Cerebellar nuclear complex (tissue), 1 donor: ENCODE measurements at places on chromosomes 1 and 21.

DNA sequence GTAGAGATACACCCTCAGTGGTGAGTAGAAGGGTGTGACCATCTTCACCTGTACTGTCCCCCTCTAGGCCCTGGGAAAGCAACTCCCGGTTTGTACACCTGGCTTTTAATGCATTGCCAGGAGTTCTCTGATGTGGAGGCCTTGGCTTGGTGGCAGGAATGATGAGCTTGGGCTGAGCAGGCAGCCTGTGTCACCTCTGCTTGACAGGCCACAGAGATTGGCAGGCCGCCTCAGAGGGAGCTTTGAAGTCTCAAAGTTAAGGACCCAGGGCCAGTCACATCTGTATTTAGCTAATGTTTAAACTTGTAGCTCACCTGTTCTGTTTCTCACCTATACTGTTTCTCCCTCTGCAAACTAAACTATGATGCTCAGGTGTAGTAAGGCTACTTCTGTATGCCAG lies 28.5 kb downstream of the HUNK start:
- no peak for DNase-seq

GRCh38 chr1:230112131-230112701 lies 45.2 kb downstream of the GALNT2 start:
- no peak for DNase-seq

DNA sequence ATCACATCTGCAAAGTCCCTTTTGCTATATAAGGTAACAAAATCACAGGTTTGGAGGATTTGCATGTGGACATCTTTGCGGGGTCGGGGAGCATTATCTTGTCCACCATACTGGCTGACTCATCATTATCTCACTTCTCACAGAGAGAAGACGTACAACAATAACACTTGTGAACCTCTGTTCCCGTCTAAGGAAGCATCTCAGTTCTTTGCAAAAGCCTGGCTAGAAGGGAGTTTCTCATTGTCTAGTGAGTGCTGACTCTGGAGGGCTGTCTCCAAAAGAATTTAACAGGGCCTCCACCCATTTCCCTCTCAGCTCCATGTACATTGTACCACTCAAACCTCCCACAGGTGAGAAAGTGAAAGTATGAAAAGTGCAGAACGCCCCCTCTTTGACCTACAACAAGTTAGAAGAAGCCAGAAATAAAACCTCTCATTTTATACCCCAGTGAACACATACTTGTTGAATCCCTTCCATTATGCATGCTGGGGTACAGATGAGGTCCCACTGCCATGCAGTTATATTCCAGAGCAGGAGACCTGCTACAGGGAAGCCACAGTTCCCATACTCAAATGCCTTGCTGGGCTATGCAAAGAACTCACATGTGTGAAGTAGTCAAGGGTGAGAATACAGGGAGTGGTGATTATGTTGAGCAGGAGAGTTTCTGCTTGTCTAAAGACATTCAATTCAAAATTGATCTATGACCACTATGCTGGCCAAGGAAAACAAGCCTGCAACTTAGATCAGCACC lies 121.7 kb upstream of the PRDX6 start:
- no peak for DNase-seq

- DNase-seq, result no peak
These were observed 384.6 kb downstream of the RRAGC start for GRCh38 chr1:38474738-38475623.

DNA sequence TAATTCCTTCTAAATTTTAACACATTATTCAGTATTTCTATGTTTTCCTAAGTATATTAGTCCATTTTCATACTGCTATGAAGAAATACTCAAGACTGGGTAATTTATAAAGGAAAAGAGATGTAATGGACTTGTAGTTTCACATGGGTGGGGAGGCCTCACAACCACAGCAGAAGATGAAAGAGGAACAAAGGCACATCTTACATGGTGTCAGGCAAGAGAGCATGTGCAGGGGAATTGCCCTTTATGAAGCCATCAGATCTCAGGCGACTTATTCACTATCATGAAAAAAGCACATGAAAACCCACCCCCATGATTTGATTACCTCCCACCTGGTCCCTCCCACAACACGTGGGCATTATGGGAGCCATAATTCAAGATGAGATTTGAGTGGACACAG lies 15.6 kb downstream of the GBP5 start:
- DNase-seq, result no peak

- no peak for DNase-seq
These were observed 704 bp downstream of the ALG6 start for GRCh38 chr1:63368131-63368530.

DNA sequence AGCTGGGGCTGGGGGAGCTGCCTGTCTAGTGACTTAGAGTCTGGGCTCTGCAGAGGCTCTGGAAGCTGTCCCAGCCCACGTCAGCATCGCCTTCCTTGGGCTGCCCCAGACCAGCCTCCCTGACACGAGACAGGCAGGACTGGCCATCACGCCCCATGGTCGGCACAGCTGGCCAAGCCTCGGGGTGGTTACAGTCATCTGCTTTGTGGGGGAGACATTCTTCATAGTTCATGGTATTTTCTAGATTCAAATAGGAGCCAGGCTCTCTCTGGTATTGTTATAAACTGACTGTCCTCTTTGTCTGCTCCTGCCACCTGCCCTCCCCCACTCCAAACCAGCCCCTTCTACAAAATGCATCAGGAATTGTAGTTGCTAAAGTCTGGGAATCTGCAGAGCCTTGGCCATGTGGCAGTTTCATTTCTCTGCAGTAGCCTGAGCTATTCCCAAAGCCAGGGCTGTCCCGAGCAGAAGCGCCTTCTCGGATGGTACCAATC lies 29.4 kb downstream of the OLFML2B start:
- DNase-seq, result no peak

DNA sequence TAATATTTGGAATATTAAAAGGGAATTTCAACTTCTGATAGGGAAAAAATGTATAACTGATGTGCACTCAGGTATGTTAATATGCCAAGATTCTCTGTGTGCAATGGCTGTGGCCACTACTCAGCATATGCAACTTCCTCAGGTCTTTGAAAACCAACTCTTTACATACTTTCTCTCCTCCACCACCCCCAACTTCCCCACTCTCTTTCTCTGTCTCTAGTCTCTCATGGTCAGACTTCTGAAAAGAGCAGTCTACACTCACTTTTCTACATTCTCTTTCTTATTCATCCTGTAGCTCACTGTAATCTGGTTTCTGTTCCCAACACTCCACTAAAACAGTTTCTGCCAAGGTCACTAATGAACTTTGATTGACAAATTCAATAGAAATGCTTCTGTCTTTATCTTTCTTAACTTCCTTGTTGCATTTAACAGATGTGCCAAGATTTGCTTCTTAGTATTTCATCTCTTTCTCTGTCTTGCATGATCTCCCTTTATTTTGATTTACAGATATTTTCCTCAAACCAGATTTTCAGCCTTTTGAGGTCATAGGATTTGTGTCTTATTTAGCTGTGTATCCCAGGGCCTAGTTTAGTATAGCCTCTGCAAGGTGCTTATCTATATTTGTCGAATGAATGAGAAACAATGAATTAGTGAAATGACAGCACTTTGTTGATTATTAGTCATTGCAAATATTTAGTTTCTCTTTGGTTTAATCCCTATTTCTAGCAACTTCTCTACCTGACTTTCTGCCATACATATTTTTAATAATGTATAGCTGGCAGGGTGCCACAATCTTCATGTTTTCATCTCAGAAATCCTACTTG lies 168.9 kb downstream of the LMO4 start:
- DNase-seq, result no peak

DNA sequence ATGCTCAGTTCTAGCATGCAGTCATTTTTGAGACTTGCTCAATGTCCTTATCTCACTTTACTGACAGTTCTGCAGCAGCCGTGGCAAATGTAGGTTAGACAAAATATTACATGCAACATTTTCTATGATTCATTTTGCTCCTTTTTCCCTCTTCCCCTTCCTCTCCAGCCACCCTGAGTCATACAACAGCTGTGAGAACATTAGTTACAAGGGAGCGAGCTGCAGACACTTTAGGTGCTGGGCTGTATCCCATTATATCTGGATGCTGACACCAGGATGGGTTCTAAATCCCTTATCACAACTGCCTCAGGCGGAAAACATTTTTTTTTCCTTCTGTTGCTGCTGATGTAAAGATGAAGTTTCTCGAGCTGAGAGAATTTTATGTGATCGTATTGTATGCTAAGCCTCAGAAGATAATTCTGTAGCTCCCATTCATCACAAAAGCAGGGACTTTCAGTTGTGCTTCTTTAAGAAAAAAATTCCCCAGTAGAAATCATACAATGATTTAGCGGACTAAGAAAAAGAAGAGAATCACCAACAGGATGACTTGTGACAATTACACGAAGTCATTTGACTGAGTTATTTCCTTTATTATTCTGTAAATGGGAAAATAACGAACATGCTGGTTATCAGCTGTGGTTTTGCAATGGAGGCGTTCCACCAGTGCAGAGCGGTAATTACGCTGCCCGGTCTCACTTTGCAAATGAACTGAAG lies 345.0 kb downstream of the DISC1 start:
- no peak for DNase-seq

- DNase-seq, result no peak
These were observed 120.9 kb upstream of the PRDX6 start for GRCh38 chr1:173356191-173356762.

- no peak for DNase-seq
These were observed 154.4 kb downstream of the PLPP3 start for GRCh38 chr1:56424744-56425493.
